ENCODE measurements at places on chromosomes 5 and 9. TPM values are rescaled to one million over a fixed set of nuclear protein-coding genes. Genes with fewer than 3 reads are reported as not detected.

DNA sequence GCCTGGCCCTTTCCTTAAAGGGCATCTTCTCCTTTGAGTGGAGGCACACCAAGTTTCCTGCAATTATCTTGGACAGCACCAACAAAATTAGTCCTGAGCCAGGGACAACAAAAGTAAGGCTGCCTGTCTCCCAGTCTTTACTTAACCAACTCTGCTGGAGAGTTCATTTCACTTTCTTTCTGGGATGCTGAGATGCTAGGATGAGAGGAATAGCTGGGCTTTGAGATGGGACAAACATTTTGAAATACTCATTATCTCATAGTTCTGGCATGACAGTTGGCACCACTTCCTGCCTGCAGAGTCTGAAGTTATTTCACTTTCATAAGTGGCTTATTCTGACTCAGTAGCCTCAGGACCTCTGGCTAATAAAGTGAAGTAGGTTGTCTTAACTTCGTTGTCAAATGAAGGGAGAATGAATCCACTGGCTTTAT, 157.0 kb downstream of the C9orf152 start:
- DNase-seq, result no peak

DNA sequence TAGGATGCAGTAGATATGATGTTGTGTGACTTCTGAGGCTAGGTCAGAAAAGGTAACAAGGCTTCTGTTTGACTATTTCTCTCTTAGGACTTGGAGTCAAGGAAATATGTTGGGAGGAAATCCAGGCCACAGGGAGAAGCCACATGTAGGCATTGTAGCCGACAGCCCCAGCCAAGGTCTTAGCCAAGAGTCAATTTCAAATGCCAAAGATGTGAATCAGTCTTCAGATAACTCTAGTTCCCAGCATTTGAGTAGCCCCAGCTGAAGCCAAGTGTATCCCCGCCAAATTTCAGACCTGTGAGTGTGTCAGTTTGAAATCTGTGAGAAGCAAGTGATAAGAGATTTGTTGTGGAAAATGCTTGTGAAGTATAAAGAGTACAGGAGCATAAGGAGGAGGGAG, 38.1 kb upstream of the ISL1 start:
- no peak for DNase-seq

DNA sequence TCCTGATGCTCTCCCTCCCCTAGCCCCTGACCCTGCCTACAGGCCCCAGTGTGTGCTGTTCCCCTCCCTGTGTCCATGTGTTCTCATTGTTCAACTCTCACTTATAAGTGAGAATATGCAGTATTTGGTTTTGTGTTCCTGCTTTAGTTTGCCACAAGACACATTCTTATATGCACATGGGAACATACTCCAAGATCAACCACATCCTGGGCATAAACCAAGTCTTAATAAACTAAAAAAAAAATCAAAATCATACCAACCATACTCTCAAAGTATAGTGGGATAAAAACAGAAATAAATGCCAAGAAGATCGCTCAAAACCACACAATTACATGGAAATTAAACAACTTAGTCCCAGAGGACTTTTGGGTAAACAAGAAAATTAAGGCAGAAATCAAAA, 11.2 kb upstream of the ZCCHC9 start:
- no peak for DNase-seq

DNA sequence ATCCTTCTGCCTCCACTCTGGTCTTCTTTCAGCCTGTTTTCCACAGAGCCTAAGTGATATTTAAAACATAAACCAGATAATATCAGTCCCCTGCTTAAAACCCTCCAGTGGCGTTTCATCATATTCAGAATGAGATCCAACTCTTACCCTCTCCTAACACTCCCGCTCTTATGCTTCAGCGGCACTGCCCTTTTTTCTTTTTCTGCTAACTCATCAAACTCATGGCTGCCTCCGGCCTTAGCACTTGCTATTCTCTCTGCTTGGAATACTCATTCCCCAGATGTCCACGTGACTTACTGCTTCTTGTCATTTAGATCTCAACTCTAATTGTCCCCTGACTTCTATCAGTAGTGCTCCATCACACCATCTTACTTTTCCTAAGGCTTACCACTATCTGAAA, 73.6 kb downstream of the PIP5K1B start:
- no peak for DNase-seq

DNA sequence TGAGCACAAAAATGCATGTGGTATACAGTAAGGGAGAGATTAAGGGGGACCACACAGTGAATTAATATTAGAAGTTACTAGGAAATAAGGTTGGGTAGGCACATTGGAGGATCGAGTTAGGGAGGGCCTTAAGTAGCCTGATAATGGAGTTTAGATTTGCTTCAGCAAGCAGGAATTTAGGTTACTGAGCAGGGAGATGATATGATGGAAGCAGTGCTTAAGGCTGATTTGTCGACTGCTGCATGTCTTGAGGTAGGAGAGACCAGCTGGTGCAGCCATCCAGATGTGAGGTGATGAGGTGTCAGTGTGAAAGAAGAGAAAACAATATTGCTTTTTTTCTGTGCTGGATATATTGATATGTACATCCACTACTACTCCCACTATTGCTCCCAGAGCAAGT, 55.2 kb upstream of the ACTBL2 start:
- DNase-seq, result no peak

The PCDHGB3 gene
- total RNA-seq, result 0.60 TPM

The PCDHGA11 gene
- total RNA-seq, result 3.3 TPM
